ENCODE measurements at places on chromosomes 12 and 14.

- no peak for DNase-seq
These were observed 186.6 kb upstream of the EEA1 start for GRCh38 chr12:93115646-93116045.

GRCh38 chr12:106115440-106115839, 23.3 kb downstream of the NUAK1 start:
- no peak for DNase-seq

GRCh38 chr12:84995641-84996040, 40.4 kb downstream of the TSPAN19 start:
- DNase-seq = no peak

- no peak for DNase-seq
These were observed 163.7 kb downstream of the BMP4 start for GRCh38 chr14:53792909-53793308.
